ENCODE measurements at places on chromosomes 2 and 18.

- no peak for DNase-seq
Measured at GRCh38 chr2:204329016-204329415, 216.3 kb upstream of the PARD3B start.

DNA sequence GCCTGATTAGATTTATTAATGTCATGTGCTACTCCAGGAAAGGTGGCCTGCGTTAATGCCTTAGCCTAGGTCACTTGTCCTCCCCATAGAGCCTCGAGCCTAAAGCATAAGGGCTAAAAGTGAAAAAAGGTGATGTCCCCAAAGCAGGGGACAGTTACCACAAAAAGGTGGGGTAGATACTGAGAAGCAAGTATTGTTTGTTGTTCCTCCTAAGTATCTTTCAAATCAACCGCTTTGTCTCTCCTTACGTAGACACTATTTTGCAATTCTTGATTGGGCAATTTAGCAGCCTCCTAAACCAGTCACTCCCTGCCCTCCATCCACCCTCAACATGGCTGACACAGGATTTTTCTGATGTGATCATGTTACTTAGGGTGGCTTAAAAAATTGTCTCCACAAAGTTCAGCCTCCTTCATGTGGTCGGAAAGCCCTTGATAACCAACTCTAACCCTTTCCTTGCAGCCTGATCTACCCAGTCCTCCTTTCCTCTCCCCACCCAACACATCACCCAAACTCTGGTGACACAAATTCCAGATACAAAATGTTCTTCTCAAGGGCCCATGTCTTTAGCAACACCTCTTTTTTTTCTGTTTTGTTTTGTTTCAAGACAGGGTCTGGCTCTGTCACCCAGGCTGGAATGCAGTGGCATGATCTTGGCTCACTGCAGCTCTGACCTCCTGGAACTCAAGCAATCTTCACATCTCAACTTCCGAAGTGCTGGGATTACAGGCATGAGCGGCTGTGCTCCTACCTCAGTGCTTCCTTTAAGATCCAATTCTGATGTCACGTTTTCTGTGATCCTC, 6.9 kb downstream of the INHA start:
- no peak for DNase-seq

GRCh38 chr18:28855524-28855923, 678.6 kb upstream of the CDH2 start:
- DNase-seq = no peak

DNA sequence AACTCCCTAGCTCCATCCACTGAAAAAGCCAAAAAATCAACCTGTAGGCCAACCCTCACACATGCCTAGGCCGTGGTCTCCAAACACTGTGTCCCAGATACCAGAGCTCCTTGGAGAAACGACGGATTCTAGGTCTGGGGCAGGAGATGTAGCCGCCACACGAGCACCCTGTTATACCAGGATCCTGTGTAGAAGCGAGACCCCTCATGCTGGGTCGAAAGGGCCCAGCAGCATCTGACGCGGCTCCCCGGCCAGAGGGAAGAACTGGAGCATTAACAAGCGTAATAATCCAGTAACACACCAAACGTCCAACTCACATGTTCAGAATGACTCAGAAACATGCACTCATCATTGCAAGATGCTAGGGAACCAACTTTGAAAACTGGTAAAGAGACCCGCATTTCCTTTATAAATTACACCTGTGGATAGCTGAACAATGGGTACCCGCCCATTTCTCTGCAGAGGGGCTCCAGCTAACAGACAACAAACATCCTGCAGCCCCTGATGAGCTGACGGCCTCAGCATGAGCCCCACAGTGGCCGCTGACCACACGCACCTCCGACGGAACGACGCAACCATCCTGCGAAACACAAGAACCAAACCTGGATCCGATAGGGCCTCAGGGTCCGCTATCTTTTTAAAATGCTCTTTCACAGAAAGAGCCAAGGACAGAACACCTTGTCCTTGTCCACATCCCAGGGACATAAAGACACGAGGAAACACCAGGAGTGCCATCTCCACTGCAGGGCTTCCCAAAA, 14.2 kb downstream of the SLC66A2 start:
- no peak for DNase-seq

GRCh38 chr2:42971947-42972736, 179.8 kb upstream of the HAAO start:
- no peak for DNase-seq

GRCh38 chr18:61464551-61465142, 131.4 kb downstream of the CDH20 start:
- no peak for DNase-seq

DNA sequence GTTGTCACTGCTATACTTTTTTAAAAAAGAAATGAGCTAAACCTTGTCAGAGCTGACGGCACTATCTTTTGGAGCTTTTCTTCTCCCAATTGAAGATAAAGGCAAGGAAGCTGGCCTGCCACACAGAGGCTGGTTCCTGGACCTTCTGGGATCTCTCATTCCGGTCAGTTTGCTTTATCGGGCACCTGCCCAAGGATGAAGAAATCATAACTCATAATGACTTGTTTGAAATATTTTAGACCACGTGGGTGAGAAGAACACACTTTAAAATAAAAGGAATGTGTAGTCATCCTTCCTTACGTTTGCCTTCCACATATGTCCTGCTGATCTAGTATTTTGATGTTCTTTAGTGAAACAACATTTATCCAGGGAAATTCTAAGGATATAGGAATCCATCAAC, 535.7 kb downstream of the DCC start:
- DNase-seq = no peak

GRCh38 chr2:107589079-107589491, 237.6 kb upstream of the RGPD4 start:
- DNase-seq = no peak

- no peak for DNase-seq
Measured at GRCh38 chr18:52657043-52657805, 317.2 kb downstream of the DCC start.

DNA sequence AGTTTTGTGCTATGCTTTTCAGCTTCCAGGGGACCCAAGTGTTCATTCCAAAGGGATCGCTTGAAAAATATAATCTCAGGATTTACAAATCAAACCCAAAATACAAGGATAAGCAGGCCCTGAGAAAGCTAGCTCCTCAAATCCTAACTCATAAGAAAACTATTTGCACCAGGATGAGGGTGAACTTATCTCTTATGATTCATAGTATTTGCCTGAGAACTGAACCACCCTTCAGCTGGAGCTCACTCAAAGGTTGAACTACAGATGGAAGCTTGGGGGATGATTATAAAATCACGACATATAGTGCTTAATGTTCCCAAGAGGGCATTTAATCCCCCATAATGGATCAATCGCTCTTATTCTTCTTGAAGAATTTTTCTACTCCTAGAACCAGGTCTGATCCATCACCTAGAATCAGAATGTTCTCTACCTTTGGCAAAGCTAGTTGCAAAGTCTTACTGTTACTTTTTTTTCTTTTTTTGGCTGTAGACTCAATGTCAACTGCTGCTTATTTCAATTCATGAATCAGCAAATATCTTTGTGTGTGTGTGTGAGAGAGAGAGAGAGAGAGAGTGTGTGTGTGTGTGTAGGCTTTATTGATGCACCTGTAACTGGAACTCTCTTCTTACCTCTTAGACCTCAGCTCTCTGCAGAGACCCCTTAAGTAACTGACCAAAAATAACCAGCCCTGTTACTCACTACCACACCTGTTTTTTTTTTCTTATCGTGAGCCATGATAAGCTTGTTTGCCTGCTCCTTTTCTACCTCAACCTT, 44.8 kb downstream of the ARL4C start:
- DNase-seq = no peak

DNA sequence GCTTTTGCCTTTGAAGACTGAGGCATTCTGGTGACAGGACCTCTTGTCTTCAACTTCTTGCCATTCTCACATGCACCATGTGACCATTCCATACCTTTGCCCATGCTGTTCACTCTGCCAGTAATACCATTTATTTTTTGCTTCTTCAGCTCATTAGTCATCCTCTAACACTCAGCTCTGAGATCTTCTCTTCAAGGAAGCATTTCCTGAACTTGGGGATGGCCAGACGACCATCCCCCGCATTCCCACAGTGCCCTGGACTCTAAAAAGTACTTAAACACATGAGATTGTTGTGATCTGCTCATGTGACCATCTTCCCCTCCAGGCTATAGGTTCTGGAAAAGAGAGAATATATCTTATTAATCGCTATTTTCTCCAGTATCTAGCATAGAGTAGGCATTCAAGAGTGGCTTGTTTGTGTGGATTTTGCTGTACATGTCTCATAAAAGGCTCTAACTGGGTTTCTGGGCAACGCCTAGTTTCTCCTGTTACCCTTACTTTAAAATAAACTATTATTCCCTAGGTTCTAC, 33.9 kb downstream of the PAX3 start:
- no peak for DNase-seq

DNA sequence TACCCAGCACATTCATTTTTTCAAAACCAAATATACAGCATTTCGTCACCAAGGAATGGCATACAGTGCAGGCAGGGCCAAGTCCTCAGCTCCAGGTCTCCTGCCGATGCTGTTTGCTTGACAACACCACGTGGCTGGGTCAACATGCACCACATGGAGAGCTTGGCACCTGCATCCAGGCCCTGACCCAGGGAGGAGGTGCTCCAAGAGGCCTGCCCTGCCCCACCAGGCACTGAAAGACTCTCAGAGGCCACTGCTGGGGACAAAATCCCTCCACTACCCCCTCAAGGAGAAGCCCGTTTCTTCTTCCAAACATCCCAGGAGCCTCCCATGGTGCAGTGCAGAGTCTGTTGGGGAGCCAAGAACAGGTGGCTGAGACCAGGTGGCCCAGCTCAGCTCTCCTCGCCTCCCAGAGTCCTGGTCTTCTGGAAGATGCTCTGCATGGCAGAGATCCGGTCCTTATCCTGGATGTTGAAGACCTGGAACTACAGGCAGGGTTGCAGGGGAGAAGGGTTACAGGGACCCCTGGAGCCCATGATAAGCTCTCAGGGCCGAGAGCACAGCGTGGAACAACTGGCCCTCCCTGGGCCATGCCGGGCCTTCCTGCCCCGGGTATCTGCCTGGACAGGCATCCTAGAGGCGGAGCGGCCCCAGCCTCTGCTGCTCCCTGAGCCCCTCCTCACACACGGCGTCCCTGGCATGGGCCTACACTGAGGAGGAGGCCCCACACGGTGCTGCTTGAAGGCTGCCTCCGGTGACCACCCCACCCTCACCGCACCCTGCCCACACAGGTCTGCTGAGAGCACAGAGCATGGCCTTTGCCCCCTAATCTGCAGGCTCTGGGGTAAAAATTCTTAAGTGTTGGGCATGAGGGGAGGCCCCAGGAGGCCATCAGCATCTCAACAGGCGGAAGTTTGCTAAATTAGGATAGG, 9.0 kb downstream of the MAB21L4 start:
- DNase-seq = no peak

GRCh38 chr2:177281400-177282180, 17.1 kb upstream of the NFE2L2 start:
- DNase-seq = no peak

DNA sequence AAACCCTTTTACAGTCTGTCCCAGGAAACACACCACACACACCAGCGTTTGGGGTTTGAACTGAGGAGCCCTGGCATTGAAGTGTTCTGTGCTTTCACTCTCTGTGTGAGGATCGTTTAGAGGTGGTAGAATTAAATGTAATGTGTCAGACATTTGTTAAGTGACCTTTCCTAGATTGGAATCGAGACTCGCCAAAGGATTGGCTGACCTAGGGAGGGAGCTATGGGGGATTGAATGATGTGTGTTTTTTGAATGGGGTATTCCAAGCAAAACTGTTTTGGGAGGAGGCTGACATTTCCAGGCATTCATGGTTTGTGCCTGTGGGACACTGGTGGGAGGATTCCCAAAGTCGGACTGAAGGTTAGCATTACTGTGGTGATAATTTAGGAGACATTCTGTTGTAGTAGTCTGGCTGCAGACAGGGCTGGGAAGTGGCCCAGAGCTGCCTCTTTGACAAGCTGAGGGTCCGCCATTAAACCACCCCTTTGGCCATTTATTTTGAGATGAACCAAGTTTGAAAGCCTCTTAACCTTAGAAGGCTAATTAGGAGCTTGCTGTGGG, 1.7 kb downstream of the MYO1B start:
- no peak for DNase-seq

DNA sequence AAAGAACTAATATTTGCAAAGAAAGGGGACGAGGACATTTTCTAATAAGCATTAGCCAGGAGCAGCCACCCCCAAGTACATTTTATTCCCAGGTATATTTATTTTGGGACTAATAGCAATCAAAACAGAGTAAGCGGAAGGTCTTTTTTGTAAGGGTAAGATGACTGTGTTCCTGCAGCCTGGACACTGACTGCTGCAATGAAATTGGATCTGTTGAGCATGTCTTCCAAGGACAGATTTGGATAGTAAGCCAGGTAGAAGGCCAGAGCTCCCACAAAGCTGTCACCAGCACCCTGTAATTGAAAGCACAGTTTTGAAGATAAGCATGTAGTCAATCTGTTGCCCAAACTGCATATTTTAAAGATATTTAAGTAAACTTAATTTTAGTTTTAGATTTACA, 10.0 kb downstream of the MRPL33 start:
- DNase-seq = no peak

- no peak for DNase-seq
Measured at GRCh38 chr18:195651-196050, 37.3 kb downstream of the USP14 start.

GRCh38 chr2:139864821-139865302, 1084.7 kb upstream of the NXPH2 start:
- no peak for DNase-seq

DNA sequence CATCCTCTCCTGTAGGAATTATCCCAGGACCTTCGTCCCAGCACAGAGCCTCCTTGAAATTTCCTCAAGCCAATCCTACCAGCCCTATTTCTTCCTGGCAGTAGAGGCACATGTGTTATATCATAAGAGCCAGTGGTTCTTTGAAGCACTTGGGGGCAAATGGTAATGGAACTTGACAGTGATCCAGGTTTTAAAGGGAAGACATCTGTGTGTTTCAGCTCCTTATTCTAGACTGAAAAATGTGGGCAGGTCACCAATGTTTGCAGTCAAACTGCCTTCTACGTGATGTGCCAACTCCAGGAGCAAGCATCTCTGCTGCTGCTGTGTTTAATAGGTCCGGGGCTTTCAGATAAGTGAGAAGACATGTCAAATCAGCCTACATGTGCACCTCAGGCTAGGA, 157.1 kb downstream of the GALNT14 start:
- no peak for DNase-seq

GRCh38 chr18:37640504-37640903, 74.9 kb upstream of the CELF4 start:
- no peak for DNase-seq

DNA sequence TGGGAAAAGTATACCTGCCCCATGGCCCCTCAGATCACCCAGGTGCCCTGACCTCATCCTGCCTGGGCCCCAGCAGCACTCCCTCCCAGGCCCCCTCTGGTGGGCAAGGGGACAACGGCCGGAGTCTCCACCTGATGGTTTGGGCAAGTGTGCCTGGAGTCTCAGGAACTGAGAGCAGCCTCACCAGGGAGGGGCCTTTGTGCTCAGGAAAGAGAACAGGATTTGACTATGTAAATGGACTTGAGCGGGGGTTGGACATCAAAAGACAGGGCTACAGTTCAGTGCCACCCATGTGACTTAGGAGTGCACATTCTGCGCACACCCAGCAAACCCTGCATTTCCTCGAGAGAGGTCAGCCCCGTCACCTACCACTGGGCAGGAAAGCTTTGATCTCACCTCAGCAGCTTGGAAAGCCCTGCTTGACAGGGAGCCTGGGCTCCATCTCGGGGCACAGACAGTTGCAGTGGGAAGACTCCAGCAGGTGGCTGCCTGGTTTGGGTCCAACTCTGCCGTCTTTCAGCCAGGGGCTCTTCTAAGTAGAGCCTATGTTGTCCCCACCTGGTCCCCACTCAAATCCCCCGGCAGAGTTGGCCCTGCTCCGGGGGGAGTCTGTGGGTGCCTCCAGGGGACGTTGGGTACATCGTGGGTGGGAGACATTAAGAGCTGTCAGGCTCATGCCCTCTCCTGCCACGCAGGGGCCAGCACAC, 3.3 kb downstream of the INPP5D start:
- no peak for DNase-seq

Measured in dorsolateral prefrontal cortex (tissue), 122 donors.